ENCODE measurements at places on chromosomes 2 and 18.

DNA sequence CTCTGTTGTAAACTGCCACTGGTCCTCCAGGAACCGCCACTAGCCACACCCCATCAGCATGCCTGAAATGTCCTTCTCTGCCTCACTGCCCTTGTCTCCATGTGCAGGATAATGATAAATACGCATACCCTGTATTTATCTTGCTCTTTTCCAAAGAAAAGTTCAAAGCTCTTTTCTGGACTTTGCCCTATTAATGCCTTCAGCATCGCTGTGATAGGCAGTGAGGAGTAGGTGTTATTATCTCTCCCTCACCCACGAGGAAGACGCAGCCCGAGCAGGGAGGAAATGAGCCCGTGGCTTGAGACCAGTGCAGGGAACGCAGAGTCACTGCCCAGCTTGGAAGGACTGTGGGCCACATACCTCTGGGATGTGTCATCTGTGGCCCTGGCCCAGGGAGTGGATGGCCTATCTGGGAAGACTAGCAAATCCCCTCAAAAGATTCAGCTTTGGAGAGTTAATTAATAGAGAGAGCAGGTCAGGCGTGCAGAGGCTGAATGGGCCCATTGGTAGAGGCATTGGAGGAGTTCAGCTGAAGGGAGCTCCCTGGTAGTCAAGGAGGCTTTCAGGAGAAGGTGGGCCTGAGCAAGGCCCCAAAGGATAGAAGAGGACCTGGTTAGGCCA is 39.5 kb upstream of the MCFD2 start:
- DNase-seq = no peak

GRCh38 chr2:182649316-182649715 is 66.7 kb upstream of the DNAJC10 start:
- no peak for DNase-seq

DNA sequence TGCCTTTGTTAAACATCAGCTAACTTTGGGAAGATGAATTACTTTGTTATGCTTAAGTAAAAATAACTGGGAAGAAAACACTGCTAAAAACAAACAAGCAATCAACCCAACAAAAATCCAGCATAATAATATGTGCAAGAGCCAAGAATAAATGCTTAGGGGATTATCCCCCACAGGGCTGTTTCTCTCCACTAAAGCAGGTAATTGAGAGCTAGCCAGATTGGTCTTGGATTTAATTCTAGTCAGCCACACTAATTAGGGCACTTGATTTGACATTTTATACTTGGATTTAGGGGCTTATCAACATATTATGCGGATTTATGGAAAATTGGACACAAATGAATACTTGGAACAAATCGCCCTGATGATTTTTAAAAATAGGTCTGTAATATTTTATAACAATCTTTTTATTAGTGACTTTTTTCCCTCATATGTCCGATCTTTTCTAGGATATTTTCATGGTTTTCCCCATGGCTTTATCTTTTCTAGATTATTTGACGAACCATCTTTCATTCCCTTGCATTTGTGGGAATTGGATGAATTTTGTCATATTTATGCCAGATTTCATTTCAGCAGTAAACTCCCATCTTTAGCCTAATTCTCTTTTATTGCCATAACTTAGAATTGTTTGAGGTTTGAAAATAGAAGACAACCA is 199.1 kb upstream of the NXPH2 start:
- no peak for DNase-seq

- no peak for DNase-seq
These were observed 3.7 kb upstream of the LRP2 start for GRCh38 chr2:169366066-169366465.

DNA sequence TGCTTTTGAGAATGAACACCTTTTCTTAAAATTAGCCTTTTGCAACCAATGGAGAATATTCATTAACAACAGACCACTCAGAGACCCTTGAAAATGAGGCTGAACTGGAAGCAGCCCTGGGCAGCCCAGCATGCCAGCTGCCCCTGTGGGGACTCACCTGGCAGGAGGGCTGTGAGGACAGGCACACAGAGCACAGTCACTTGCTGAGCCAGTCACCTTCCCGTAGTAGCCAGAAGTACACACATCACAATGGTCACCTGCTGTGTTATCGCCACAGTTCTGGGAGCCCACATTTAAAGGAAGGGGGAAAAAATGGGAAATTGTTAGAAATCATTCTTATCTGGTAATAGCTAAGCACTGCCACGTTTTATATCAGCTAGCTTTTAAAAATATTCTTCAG is 115.5 kb downstream of the LAMA1 start:
- no peak for DNase-seq

DNA sequence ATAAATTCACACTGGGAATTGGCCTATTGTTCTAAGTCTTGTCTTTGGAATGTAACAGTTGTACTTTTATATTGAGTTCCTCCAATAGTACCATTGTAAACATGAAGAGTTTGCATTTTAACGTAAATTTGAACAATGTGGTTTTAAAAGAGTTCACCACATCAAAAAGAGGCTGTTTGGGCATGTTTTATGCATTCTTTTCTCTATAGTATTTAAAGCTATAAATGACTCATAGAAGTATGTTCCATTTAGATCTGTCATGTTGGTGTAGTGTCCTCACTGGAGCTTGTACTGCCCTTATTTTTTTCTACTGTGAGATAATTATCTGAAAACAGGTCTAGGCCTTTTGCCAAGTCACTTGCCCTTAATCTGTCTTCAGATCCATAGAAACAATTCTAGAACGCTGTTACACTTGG is 141.9 kb downstream of the RHBDD1 start:
- no peak for DNase-seq

- DNase-seq = no peak
These were observed 23.1 kb downstream of the COL3A1 start for GRCh38 chr2:188997263-188997662.

DNA sequence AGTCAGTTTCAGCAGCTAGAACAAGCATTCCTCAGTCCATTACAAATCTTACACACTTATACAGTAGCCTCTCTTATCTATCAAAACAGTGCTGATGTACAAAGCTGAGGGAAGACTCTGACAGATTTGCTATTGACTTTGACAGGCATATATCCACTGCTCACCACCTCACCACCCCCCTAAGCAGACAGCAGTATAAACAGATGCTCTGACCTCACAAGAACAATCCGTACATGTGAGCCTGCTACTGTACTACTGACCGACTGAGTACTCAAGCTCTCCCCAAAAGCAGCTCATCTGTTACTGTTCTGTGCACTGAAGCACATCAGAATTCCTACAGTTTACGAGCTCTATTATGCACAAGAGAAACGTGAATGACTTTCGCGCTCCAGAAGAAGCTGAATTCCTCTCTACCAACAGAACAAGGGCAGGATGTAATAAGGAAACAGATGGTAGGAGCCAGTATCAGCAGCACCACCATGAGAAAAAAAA is 95.6 kb upstream of the PDE1A start:
- DNase-seq = no peak
